ENCODE measurements at places on chromosomes 13 and 19.

DNA sequence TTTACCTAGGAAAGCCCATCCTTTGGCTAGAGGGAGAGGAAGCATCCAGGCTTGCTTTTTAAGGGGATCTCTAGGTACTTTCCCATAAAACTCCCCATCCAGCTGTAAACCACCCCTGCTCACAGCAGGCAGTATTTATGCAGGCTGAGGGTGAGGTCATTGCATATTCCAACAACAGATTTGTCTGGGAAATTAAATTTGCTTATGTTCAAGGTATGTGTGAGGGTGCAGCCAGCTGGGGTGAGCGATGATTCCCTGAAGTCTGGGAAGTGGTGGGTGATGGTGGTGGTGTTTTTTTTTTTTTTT is 96.3 kb upstream of the C1QTNF9B start:
- no peak overlapping the region for H3K27ac ChIP-seq
- no peak overlapping the region for H3K4me3 ChIP-seq
- peaks cover 13% of the 10 kb centered on the region for H3K27me3 ChIP-seq
- H3K36me3 ChIP-seq, result no peaks in the 10 kb centered on the region

DNA sequence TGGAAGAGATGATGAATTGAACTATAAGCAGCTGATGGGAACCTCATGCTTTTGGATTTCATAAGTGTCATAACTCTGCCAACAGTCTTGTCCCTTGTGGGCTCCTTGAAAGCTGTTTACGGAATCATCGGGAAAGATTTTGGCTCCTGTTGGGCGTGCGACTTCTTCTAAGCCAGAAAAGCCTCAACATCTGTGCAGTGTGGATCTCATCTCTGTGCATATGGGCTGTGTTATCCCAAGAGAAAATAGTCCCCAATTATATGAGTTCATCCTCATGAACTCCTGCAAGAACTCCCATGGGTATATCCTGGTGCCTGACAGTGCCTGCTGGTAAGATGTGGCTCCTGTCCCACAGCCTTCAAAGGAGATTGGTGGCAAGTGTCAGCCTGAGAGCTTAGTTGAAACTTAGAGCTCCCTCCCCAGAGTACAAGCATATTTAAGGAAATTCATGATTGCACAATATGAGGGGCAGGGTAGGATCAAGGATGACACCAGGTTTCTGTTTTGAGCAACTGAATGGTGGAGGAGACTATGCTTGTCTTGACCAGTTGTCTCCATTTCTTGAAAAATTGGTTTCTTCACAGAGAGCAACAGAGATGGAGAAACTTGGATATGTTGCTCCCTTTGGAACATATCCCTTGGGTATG is 243.5 kb downstream of the ITGBL1 start:
- no peaks in the 10 kb centered on the region for H3K4me1 ChIP-seq
- H3K36me3 ChIP-seq, result no peaks in the 10 kb centered on the region
- no peak for DNase-seq
- peaks cover 2% of the 10 kb centered on the region for H3K27me3 ChIP-seq

GRCh38 chr19:58274771-58275201 is 4.0 kb upstream of the ZNF8 start:
- H3K36me3 ChIP-seq, result peaks cover 70% of the 10 kb centered on the region
- H3K27ac ChIP-seq, result no peak overlapping the region
- no peaks in the 10 kb centered on the region for H3K27me3 ChIP-seq
- DNase-seq, result no peak

- peaks cover 30% of the 10 kb centered on the region for H3K36me3 ChIP-seq
- H3K27ac ChIP-seq, result peak overlapping the region; percentile 97
- H3K4me3 ChIP-seq, result peak overlapping the region; percentile 97
- H3K27me3 ChIP-seq, result no peaks in the 10 kb centered on the region
- H3K4me1 ChIP-seq, result peaks cover 50% of the 10 kb centered on the region
These were observed 1.1 kb downstream of the AKAP8L start for GRCh38 chr19:15417699-15418098.

DNA sequence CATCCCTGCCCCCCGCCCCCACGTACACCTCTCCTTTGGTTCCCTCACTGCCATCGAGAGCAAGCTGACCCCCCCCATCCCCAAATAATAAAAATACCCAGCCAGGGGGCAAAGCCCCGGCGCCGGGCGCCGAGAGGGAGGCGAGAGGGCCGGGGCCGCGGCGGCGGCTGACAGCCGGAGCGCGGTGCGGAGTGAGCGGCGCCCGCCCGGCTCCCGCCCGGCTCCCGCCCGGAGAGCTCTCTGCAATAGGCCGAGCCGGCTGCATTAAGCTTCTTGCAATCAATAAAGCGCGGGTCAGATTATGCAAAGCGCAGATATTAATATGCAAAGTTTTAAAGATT is 40.9 kb downstream of the DEDD2 start:
- peaks cover 30% of the 10 kb centered on the region for H3K27me3 ChIP-seq
- H3K27ac ChIP-seq, result no peak overlapping the region
- H3K4me1 ChIP-seq, result peaks cover 17% of the 10 kb centered on the region
- H3K36me3 ChIP-seq, result peaks cover 4% of the 10 kb centered on the region
- DNase-seq, result no peak

- H3K27ac ChIP-seq, result no peak overlapping the region
- no peaks in the 10 kb centered on the region for H3K36me3 ChIP-seq
- peaks cover 41% of the 10 kb centered on the region for H3K27me3 ChIP-seq
- H3K4me1 ChIP-seq, result peaks cover 9% of the 10 kb centered on the region
- H3K4me3 ChIP-seq, result no peak overlapping the region
These were observed 7.5 kb upstream of the GJA3 start for GRCh38 chr13:20168396-20168795.

- H3K27me3 ChIP-seq, result no peaks in the 10 kb centered on the region
- no peak for DNase-seq
- no peak overlapping the region for H3K4me3 ChIP-seq
- no peaks in the 10 kb centered on the region for H3K4me1 ChIP-seq
- no peaks in the 10 kb centered on the region for H3K36me3 ChIP-seq
- H3K27ac ChIP-seq, result no peak overlapping the region
These were observed 336.9 kb upstream of the HTR2A start for GRCh38 chr13:47233734-47234133.

DNA sequence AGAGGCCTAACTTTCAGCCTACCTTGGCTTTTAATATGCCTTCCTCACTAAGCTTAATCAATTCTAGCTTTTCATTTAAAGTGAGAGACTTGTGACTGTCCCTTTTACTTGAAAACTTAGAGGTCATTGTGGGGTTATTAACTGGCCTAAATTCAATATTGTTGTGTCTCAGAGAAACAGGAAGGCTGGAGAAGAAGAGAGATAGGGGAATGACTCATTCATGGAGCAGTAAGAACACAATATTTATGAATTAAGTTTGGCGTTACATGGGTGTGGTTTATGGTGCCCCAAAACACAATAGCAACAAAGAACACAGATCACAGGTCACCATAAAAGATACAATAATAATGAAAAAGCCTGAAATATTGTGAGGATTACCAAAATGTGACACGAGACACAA is 612.1 kb downstream of the TBC1D4 start:
- no peak overlapping the region for H3K4me3 ChIP-seq
- no peak for DNase-seq
- H3K27ac ChIP-seq, result no peak overlapping the region
- H3K27me3 ChIP-seq, result no peaks in the 10 kb centered on the region
- no peaks in the 10 kb centered on the region for H3K4me1 ChIP-seq

- H3K4me3 ChIP-seq, result no peak overlapping the region
- no peak for DNase-seq
- no peak overlapping the region for H3K27ac ChIP-seq
- peaks cover 17% of the 10 kb centered on the region for H3K4me1 ChIP-seq
- peaks cover 49% of the 10 kb centered on the region for H3K27me3 ChIP-seq
- H3K36me3 ChIP-seq, result no peaks in the 10 kb centered on the region
These were observed 3.6 kb downstream of the CDC42EP5 start for GRCh38 chr19:54469496-54469934.

GRCh38 chr13:48222358-48223301 is 10.4 kb upstream of the ITM2B start:
- H3K36me3 ChIP-seq, result peaks cover 10% of the 10 kb centered on the region
- H3K27me3 ChIP-seq, result peaks cover 36% of the 10 kb centered on the region
- DNase-seq, result no peak
- H3K27ac ChIP-seq, result no peak overlapping the region
- peak overlapping the region; percentile 30 for H3K4me3 ChIP-seq

DNA sequence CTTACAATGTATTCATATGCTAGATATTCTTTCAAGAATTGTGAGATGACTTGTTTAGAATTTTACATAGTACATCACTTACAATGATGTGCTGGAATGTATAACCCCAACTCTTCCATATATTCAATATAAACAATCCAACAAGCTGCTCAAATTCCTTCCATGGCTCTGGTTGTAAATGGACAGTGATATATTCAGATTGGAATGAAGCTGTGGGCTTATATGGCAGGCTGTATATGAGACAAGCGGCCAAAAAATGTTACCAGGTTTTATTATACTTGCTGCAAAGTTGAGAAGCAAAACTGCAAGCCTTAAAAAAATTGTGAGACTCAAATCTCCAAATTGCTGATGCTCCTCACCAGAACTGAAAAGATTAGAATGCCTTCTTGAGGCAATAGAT is 83.6 kb upstream of the KLF12 start:
- no peak overlapping the region for H3K27ac ChIP-seq
- H3K36me3 ChIP-seq, result no peaks in the 10 kb centered on the region
- peaks cover 6% of the 10 kb centered on the region for H3K4me1 ChIP-seq
- H3K4me3 ChIP-seq, result no peak overlapping the region
- H3K27me3 ChIP-seq, result peaks cover 6% of the 10 kb centered on the region
- DNase-seq, result no peak

- H3K4me1 ChIP-seq, result no peaks in the 10 kb centered on the region
- DNase-seq, result no peak
- no peak overlapping the region for H3K4me3 ChIP-seq
- H3K27me3 ChIP-seq, result no peaks in the 10 kb centered on the region
These were observed 1483.7 kb downstream of the PCDH9 start for GRCh38 chr13:65746406-65746921.

DNA sequence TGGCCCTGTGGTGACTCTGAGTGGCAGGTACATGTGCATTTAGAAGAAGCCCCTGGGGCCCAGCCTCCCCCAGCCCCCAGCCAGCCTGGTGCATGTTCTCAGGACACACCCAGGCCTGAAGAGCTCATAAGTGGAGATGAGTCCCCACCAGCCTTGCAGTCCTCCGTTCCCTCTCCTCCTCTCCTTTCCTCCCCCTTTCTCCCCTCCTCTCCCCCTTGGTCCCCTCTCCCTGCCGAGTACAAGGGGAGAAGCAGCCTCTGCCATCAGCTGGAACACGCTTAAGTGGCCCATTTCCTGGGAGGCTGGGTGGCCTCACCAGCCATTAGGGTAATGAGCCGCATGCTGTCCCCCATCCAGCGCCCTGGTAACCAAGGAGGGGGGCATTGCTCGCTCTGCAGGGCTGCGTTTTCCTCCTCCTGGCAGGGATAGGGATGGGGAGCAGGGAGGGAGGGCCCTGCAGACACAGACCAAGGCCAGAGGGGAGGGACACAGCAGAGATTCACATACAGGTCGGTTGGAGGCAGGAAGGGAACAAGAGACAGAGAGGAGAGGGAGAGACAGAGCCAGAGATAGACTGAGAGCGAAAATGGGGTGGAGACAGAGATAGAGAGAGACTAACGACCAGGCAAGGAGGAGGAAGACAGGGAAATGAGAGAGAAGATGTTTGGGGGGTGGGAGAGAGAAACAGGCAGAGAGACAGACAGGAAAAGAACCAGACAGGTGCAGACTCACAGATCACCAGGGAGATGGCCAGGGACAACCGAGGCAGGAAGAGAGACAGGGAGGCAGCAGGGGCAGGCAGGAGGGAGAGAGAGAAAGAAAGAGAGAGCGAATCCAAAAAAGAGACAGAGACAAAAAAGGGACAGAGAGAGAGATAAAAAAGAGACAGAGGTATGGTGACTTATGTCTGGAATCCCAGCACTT is 19.3 kb upstream of the DPP9 start:
- H3K27ac ChIP-seq, result no peak overlapping the region
- no peaks in the 10 kb centered on the region for H3K36me3 ChIP-seq
- H3K4me1 ChIP-seq, result peaks cover 2% of the 10 kb centered on the region
- peaks cover 17% of the 10 kb centered on the region for H3K27me3 ChIP-seq
- no peak overlapping the region for H3K4me3 ChIP-seq

DNA sequence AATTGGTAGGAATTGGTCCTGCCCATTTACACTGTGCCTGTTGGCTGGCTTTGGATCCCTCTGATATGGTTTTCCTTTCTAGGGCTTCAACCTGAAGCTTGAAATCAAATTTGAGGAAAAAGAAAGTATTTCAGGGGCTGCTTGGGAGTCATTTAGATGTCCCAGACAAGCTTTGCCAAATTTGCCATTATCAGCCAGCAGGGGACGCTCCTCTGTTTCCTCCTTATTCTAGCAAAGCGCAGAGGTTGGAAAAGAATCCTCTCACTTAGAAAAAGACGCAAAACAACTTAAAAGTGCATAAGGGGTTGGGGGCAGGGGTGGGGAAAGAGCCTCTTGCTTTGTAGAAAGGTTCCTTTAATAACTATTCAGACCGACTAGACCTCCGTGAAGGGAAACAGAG is 1211.1 kb upstream of the PCDH20 start:
- no peak for DNase-seq
- H3K27ac ChIP-seq, result no peak overlapping the region
- H3K4me1 ChIP-seq, result no peaks in the 10 kb centered on the region
- no peaks in the 10 kb centered on the region for H3K27me3 ChIP-seq
- no peak overlapping the region for H3K4me3 ChIP-seq

GRCh38 chr13:62320129-62321108 is 904.8 kb upstream of the PCDH20 start:
- no peak overlapping the region for H3K4me3 ChIP-seq
- H3K27me3 ChIP-seq, result no peaks in the 10 kb centered on the region
- no peaks in the 10 kb centered on the region for H3K36me3 ChIP-seq

GRCh38 chr19:12733369-12734214 is 892 bp downstream of the TRIR start:
- H3K36me3 ChIP-seq, result peaks cover 47% of the 10 kb centered on the region
- H3K27ac ChIP-seq, result peak overlapping the region; percentile 89
- H3K27me3 ChIP-seq, result no peaks in the 10 kb centered on the region
- H3K4me1 ChIP-seq, result peaks cover 52% of the 10 kb centered on the region
- DNase-seq, result peak; percentile 68
- peak overlapping the region; percentile 95 for H3K4me3 ChIP-seq

DNA sequence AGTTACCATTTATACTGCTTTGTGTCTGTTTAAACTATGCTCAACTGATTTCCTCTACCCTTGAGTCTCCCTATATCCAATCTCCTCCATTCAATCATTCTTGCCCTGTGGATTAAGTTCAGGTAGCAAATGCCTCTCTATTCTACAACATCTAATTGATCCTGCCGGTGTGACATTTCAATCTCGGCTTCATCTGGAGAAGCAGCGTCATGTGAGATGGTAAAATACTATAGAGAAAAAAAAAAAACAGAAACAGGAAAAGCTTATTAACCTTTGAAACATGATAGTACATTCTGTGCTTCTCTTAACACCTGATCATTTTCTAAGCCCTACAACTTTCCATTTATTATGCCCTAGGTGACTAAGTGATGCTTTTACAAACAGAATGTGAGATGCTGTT is 89.4 kb downstream of the KCTD12 start:
- DNase-seq, result no peak
- H3K27me3 ChIP-seq, result peaks cover 2% of the 10 kb centered on the region
- no peaks in the 10 kb centered on the region for H3K4me1 ChIP-seq
- H3K27ac ChIP-seq, result no peak overlapping the region
- H3K4me3 ChIP-seq, result no peak overlapping the region

DNA sequence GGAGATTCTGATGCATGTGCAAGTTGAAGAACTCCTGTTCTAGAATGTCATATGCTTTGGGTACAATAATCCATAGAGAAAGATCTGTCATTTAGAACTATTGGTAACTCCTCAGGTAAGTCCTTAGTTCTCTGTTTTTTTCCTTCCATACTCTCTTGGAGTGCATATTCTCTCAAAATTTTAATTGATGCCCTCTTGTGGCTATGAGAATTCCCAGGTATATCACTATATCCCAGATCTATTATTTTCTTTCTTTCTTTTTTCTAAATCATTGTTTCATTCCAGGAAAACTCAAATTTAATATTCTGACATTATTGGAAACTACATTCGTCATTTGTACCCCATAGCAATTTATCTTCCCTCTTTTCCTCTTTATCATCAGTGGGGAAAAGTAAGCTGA is 485.4 kb downstream of the KLF5 start:
- H3K4me1 ChIP-seq, result no peaks in the 10 kb centered on the region
- H3K4me3 ChIP-seq, result no peak overlapping the region
- no peak for DNase-seq
- H3K36me3 ChIP-seq, result no peaks in the 10 kb centered on the region
